Suppressor macrophage treated with lipopolysaccharide for 4 hours (primary cell): ENCODE measurements at places on chromosomes 4 and X.

DNA sequence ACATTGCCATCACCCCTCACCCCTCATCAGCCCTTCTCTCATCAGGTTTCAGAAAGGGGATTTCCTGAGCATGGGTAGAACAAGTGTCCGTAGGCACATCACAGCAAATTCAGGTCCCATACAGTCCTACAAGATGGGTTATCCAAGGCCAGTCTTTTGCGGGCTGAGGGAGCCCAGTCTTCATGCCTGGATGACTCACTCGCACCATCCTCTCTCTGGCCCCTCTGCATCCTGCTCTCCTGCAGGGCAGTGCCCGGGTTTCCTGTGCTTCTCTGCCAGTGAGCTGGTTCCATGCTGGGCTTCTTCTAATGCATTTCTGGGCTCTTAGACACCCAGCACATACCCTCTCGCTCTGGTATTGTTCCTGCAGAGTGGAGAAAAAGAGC lies 7.3 kb upstream of the INTS6L start:
- DNase-seq: no peak

GRCh38 chrX:87813566-87813965 lies 296.0 kb downstream of the KLHL4 start:
- DNase-seq: no peak

GRCh38 chr4:74018116-74018515 lies 19.6 kb upstream of the CXCL5 start:
- peak; percentile 62 for DNase-seq

- DNase-seq: no peak
Measured at GRCh38 chr4:71411981-71412380, 73.2 kb downstream of the SLC4A4 start.

- peak; percentile 34 for DNase-seq
Measured at GRCh38 chr4:156190615-156191014, 236.9 kb upstream of the CTSO start.

GRCh38 chrX:9816084-9816700 lies 30.0 kb downstream of the SHROOM2 start:
- no peak for DNase-seq

DNA sequence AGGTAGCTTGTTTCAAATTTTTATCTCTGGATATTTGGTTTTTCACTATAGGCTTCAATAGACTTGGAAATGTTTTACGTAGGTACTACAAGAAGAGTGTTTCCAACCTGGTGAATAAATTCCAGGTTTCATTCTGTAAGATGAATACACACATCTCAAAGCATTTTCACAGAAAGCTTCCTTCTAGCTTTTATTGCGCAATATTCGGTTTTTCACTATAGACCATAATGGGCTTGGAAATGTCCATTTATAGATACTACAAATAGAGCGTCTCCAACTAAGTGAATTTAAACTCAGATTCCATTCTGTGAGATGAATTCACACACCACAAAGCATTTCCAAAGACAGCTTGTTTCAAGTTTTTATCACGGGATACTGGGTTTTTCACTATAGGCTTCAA lies 857.7 kb upstream of the HS3ST1 start:
- DNase-seq: no peak

- DNase-seq: no peak
Measured at GRCh38 chr4:92099861-92100260, 203.9 kb upstream of the GRID2 start.

- DNase-seq: no peak
Measured at GRCh38 chr4:65580551-65580950, 89.7 kb downstream of the EPHA5 start.

DNA sequence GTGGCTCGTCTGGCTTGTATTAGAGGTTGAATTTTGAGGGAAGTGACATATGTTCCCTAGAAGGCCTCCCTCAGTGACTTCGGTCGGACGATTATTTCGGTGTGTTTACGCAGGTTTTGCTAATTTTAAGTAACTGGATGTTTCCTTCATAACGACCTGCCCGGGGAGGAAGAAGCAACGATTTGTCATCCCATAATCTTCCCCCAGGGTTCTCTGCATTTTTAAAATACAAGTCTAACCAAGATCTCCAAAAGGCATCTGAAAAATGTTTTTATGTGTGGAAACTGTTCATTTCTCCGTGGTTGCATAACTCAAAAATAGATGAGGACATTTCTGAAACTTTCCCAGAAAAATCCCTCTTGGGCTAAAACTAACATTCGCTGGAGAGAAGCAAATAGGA lies 195.4 kb downstream of the SHOX start:
- DNase-seq: no peak

GRCh38 chr4:147944249-147944648 lies 212.4 kb downstream of the ARHGAP10 start:
- DNase-seq: peak; percentile 49

GRCh38 chrX:15221321-15221720 lies 48.6 kb downstream of the ASB9 start:
- no peak for DNase-seq

GRCh38 chr4:177785000-177785399 lies 342.8 kb upstream of the AGA start:
- no peak for DNase-seq

DNA sequence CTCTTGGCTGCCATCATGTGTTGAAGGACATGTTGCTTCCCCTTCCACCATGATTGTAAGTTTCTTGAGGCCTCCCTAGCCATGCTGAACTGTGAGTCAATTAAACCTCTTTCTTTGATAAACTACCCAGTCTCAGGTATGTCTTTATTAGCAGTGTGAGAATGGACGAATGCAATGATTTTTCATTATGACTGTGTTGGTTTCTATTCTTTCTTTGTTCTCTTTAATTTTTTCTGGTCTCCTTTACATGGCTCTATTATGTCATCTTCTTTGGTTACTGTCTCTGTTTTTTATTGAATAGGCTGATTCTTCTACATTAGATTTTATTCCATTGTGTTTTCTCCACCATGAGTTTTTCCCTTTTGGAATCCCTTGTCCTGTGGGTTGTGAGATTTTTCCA lies 840.6 kb downstream of the TRAM1L1 start:
- DNase-seq: no peak

GRCh38 chr4:186622788-186623464 lies 67.6 kb upstream of the MTNR1A start:
- DNase-seq: no peak

GRCh38 chrX:17564689-17565409 lies 172.4 kb upstream of the SCML1 start:
- peak; percentile 60 for DNase-seq

DNA sequence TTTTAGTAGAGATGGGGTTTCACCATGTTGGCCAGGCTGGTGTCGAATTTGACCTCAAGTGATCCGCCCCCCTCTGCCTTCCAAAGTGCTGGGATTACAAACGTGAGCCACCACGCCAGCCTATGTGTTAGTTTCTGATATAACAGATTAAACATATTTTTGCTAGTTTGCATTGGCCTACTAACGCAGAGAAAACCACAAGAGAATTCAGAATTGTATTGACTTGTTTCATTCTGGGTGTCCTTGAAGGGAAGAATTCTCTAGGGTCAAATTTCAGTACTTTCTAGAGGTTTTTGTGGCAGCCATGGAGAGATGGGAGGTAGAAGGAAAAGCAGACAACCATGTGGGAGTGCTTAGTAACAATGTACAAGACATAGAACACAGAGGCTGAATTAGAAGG lies 46.1 kb upstream of the BMPR1B start:
- no peak for DNase-seq

DNA sequence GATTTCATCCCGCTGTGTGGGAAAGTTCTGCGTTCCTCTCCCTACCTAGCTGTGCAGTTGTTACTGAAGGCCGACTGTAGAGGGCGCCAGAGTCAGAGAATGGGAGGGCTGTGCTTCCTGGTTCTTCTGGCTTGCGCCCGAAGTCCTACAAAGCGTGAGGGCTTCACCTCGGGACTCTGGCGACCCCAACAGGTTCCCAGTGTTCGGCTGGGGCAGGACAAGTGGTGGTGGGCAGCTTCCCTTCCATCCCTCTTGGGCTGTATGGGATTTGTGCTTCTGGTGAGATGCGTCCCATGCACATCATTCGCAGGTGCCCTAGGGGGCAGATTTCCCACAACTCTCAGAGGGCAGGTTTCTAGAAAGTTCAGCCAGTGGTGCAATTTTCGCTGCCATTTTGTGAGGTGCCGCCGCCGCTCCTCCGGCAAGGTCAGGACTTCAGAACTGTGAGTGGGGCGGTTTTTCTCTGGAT lies 27.3 kb downstream of the CT45A1 start:
- peak; percentile 68 for DNase-seq

DNA sequence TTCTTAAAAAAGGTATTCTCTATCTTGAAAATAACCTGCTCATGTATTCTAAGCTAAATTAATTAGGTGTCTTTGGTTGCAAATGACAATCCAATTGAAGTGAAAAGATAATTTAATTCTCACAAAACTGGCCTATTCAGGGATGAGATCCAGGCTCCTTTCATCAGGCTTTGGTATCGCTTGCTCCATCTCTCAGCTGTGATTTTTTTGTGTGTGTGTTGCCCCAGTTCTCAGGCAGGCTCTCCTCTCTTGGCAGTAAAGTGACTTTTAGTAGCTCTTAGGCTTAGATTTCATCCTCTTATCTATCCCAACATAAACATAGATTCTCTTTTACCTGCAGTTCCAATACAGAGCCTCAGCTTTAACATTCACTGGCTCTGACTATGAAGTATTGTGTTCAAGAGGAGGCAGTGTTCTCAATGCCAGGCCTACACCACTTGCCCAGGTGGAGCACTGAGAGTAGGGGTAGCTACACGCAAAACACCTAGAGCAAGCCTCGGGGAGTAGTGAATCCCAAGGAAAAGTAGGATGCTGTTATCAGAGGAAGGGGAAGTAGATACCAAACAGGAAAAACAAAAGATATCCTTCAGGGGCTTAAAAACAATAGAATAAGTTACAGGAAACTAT lies 392.4 kb upstream of the ATOH1 start:
- DNase-seq: no peak

DNA sequence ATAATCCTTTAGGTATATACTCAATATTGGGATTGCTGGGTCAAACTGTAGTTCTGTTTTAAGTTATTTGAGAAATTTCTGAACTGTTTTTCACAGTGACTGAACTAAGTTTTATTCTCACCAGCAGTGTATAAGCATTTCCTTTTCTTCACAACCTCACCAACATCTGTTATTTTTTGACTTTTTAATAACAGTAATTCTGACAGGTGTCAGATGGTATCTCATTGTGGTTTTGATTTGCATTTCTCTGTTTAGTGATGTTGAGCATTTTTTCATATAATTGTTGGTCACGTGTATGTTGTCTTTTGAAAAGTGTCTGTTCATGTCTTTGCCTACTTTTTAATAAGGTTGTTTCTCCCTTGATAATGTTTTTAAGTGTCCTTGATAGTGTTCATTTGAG lies 112.6 kb downstream of the LINC00632 start:
- DNase-seq: no peak

DNA sequence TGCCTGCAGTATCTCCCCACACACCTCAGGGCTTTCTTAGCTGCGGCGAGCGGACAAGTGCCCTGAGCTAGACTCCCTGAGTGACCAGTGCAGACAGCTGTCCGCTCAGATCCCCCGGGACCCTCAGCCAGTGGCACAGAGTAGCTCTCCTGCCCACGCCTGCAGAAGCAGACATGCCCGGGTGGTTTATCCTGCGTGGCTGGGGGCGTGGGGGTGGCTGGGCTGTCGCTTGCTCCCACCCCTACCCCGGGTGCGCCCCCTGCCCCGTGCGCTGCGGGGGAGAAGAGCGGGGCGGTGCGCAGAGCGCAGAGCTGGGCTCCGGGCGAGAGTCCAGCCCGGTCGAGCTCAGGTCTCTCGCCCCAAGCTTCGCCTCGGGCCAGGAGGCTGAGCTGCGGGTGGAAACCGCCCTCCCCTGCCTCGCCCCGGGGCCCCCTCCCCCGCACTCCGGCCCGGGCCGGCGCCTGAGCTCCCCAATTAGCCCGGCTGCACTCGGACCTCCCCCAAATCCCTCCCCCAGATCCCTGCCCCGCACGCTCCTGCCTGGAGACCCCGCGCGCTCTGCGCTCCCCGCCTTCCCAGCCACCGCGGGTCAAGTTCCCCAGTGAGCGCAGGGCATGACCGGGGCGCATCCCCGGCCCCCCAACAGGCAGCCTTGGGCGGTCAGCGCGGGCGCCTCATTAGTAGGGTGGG lies 11.7 kb upstream of the SHOX start:
- DNase-seq: no peak

GRCh38 chr4:138334346-138335016 lies 92.3 kb upstream of the SLC7A11 start:
- no peak for DNase-seq

GRCh38 chr4:5635826-5636195 lies 72.5 kb downstream of the EVC2 start:
- DNase-seq: no peak

- DNase-seq: no peak
Measured at GRCh38 chrX:57286507-57287251, at the start of gene FAAH2. Gene FAAH2, plus strand, starts transcription at chrX:57286706. Its CDS starts 120 bp downstream, at chrX:57286826.

GRCh38 chr4:113478032-113478431 lies 283.5 kb downstream of the CAMK2D start:
- no peak for DNase-seq

DNA sequence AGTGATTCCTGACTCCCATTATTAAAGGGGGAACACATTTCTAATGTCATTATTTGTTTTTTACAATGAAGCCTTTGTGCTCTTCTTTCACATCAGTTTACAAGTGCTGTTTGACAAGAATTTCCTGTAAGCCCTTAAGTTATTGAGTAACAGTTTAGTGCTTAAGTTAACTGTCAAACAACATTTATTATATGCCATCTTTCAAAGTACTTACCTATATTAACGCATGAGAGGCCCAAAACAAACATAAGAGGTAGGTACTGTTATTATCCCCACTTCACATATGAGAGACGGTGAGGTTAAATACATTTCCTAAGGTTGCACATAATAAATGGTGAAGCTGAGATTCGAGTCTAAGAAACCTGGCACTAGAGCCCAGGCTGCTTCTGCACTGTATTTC lies 56.0 kb upstream of the MAGED1 start:
- no peak for DNase-seq

GRCh38 chrX:36957425-36958328 lies 50.5 kb upstream of the FAM47C start:
- no peak for DNase-seq

DNA sequence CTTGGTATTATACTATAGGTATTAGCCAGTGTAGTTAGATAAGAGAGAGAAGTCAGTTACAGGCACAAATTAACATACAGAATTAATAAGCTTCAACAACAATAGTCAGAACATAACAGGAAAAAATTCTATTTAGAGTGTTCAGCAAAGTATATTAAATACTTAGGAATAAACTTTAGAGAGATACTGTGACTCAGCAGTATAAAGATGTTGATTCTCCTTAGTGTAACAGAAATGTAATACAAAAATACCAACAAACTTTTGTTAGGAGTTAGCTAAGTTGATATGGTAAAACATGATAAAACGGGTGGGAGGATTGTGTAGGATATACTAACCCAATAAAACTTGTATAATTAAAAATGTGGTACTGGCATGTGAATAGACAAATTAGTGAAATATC lies 154.3 kb downstream of the DIPK2B start:
- DNase-seq: no peak

GRCh38 chrX:102866981-102867656 lies 70.0 kb upstream of the RAB40AL start:
- no peak for DNase-seq

- DNase-seq: no peak
Measured at GRCh38 chr4:45062935-45063545, 336.7 kb upstream of the GNPDA2 start.
